Left ventricle myocardium inferior (tissue), 1 donor: ENCODE measurements at places on chromosomes 13 and 19.

- no peak for DNase-seq
Measured at GRCh38 chr13:52127378-52127777, 1.5 kb downstream of the NEK5 start.

- DNase-seq, result peak; percentile 40
Measured at GRCh38 chr19:35142606-35143230, 337 bp upstream of the FXYD7 start.

DNA sequence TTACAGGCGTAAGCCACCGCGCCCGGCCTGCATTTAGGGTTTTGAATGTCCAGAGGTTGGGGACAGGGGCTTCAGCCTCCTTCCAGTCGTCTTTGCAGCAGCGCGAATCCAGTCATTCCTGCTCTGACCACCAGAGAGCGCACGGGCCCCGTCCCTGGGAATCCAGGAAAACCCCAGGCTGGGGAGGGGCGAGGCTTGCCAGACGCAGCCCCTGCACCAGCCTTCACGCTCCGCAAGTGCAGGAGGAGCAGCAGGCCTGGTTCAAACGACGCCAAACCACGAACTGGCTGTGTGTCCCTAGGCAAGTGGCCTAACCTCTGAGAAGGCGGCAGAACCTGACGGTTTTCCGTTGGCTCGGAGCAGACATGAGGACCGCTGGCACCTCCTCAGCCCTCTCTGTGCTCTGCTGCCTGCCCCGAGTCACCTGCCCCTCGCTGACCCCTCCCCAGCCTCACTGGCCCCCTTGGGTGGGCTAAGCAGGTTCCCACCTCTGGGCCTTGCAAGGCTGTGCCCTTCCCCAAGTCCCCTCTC, 2.0 kb upstream of the RNF126 start:
- peak; percentile 82 for DNase-seq

- no peak for DNase-seq
Measured at GRCh38 chr19:32459204-32459865, 53.8 kb downstream of the DPY19L3 start.

DNA sequence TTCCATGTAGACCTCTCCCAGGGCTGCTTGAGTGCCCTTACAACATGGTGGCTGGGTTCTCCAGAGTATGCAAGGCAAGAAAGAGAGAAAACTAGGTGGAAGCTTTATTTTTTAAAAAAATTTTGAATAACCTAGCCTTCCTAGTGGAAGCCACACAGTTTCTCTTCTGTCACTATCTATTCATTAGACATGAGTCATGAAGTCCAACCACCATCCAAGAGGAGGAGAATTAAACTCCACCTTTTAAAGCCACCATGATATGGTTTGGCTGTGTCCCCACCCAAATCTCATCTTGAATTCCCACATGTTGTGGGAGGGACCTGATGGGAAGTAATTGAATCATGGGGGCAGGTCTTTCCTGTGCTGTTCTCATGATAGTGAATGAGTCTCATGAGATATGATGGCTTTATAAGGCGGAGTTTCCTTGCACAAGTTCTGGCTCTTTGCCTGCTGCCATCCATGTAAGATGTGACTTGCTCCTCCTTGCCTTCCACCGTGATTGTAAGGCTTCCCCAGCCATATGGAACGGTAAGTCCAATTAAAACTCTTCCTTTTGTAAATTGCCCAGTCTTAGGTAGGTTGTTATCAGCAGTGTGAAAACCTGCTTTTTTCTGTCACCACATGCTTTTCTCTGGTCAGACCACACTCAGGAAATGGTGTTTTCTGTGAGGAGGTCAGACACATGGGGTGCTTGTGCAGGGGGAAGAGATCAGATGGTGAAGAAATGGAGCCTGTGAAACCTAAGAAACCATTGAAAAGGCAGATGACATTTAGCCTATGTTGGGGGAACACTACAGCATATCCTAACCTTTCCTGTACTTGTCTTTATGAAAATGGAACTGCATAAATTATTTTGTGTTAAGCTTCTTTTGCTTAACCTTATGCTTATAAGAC, 57.7 kb downstream of the ANKRD10 start:
- DNase-seq, result no peak

DNA sequence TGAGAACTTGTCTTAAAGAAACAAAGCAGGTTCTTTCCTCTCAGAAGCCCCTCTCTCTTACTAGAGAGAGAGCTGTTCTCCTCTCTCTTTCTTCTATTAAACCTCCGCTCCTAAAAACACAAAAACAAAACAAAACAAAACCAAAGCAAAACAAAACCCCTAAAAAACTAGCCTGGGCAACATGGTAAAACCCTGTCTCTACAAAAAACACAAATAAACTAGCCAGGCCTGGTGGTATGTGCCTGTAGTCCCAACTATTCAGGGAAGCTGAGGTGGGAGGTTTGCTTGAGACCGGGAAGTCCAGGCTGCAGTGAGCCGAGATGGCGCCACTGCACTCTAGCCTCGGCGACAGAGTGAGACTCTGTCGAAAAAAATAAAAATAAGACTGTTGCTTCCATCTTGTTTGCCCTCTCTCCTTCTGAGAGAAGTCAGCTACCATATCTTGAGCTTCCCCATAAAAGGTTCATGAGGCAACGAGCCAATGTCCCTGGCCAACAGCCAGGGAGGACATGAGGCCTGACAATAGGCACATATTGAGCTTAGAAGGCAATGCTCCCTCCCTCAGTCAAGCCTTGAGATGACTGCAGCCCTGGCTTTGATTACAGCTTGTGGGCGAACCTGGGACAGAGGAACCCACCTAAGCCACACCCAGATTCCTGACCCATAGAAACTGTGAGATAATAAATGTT, 17.5 kb upstream of the FLT3 start:
- DNase-seq, result peak; percentile 69

DNA sequence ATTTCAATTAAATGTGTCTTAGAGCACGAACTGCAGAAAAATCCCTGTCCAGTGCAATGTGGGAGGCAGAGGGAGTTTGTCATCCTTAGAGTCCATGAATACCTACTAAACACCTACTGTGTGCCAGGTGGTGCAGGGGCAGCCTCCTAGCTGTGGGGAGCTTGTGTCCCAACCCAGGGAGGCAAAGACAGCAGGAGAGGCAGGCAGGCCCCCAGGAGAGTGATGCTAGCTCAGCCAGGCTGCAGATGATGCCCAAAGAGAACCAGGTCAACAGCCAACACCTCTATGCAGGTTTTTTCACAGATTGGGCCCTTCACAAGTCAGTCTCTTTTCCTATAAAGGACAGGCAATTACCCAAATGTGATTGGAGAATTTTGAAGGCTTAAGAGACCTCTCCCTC, 108.2 kb upstream of the UQCRFS1 start:
- no peak for DNase-seq

DNA sequence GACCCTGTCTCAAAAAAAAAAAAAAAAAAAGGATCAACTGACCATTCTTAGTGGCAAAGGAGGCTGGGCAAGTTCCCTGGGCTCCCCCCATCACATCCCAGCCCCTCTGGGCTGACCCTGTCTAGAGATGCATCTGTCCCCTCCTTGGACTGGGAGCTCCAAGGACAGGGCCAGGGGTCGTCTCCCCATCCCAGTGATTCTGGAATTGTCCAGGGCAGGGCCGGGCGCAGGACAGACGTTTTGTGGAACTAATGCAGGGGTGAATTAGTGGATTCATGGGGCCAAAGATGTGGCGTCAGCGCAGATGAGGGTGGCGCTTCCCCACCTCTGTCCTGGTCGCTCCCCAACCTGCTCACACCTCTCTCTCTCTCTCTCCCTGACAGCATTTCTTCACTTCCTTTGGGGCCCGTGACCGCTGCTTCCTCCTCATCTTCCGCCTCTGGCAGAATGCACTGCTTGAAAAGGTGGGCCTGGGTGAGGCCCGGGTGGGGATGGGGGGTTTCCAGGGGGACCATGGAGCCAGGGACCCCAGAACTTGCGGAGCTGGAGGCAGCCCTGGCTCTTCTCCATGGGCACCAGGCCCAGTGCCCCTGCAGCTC, 11.1 kb downstream of the GRAMD1A start:
- DNase-seq, result no peak

DNA sequence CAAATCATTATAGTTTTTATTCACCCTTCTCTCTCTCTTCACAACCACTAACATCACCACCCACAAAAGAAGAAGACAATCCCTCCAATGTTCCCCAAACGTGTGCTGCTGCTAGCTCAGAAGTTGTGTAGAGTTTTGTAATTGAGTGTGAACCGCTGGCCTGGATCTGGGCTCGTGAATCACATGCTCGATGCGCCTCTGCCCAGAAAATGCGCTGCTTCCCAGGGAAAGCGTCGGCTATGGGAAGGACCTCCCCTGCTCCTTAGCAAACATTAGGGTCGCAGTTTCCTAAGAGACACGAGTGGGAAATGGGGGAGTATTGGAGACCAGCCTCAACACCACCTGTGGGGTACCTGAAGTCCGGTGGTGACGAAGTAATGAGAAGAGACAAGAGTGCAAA, 38.4 kb upstream of the ZNF726 start:
- no peak for DNase-seq

DNA sequence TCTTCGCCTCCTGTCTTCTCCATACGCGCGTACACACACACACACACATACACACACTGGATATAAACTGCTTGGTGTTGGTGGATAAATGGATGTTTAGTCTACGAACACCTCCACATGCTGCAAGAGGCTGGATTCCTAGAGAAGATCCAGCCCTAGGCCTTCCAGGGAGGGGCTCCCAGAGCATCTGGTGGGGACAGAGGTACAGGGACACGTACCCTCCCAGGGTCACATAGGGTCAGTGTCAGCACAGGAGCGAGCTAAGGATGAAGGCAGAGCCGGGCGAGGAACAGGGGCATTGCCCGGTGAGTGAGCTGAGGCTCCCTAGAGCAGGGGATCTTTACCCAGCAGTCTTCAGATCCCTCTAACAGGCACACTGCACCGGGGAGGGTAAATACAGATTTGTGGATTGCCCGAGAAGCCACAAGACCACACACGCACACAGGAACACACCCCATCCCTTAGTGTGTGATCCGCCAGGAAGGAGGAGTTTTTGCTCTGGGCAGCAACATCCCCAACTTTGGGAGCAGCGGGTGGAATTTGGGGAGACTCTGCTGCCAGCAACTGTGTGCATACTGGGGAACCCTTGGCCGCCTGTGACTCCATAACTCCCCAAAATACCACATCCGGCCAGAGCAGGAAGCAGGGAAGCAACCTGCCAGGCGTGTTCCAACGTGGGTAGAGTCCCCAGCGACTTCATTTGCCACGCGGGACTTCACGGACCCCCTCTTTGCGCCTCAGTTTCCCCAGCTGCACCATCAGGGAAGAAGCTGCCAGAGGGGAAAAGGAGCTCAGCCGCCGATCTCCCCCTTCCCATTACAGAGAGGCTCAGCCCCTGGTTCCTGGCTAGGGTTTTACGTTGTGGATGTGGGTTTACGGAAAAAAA, 5.8 kb upstream of the TLE2 start:
- DNase-seq, result no peak

- no peak for DNase-seq
Measured at GRCh38 chr19:5507065-5507909, 52.1 kb downstream of the ZNRF4 start.

GRCh38 chr19:15810335-15810734, 5.1 kb downstream of the OR10H1 start:
- no peak for DNase-seq

DNA sequence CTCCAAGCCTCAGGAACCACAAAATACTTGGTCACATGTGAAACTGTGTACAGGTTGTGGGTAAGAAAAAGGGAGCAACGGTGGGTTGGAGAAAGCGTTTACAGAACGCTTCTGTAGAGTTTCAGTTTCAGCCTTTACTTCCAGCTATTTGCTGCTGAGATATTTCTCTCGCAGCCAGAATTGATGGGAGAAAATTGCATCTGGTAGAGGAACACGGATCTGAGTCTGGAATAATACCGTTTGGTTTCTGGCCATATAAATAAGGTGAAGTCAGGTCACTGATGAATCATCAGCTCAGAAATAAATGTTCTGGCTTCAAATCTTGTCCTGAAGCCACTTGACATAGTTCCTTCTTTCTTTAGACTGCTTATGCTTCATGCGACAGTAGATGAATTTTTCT, 20.3 kb upstream of the RFC3 start:
- no peak for DNase-seq

- no peak for DNase-seq
Measured at GRCh38 chr13:98927951-98928927, 49.6 kb downstream of the DOCK9 start.

- no peak for DNase-seq
Measured at GRCh38 chr13:106958621-106959048, 390.7 kb upstream of the ARGLU1 start.

DNA sequence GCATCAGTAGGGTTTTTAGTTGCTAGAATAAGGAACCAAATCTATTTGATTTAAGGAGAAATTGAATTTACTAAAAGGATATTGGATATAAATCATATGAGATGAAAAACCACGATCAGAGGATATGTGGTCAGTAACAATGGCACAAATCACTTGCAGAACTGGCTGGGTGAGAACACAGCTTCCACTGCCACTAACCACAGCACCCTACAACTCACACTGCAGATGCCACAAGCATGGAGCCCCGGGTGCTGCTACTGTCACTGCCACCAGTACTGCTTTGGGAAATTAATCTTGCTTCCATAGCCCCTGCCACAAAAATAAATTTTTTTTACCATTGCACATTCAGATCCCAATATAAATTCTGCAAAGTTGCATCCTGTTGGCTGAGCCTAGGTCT, 40.6 kb upstream of the KLF12 start:
- no peak for DNase-seq

GRCh38 chr13:60509601-60510386, 112.8 kb downstream of the TDRD3 start:
- no peak for DNase-seq

DNA sequence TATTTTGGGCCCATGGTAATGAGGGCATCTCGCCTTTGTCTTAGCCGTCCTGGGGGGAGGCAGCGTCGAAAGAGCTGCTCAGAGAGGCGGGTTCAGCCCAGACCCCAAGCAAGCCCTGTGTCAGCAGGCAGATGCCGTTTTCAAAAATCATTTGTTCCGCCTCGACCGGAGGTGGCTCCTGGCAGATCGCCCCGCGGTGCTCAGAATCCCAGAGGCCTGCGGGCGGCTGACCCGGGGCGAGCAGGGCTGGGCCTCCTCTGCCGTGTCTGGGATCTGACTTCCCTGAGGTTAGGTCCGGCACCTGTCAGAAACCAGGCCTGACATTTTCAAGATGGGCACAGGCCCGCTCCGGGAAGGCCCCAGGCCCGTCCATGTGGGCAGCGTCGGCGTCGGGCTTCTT, 36.1 kb downstream of the CRTC1 start:
- DNase-seq, result no peak

- DNase-seq, result no peak
Measured at GRCh38 chr13:113901642-113902041, 37.8 kb upstream of the GAS6 start.

DNA sequence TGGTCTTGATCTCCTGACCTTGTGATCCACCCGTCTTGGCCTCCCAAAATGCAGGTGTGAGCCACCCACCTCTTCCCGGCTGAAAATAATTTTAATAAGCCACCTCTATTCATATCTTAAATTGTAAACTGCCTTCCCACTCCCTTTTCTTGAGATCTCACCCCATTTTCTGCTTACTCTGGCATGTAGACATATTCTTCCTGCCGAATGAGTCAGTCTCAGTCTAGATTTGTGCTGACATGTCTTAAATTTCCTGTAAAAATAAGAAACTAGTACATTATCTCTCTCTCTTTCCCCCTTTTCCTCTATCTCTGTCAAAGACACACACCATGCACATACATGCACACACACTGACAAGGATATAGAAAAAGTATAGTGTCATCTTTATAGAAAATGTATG, 60.9 kb downstream of the THSD1 start:
- DNase-seq, result no peak
